ENCODE measurements at places on chromosomes 12 and 14.

- DNase-seq: no peak
These were observed 37.5 kb downstream of the TM7SF3 start for GRCh38 chr12:26976687-26977086.

DNA sequence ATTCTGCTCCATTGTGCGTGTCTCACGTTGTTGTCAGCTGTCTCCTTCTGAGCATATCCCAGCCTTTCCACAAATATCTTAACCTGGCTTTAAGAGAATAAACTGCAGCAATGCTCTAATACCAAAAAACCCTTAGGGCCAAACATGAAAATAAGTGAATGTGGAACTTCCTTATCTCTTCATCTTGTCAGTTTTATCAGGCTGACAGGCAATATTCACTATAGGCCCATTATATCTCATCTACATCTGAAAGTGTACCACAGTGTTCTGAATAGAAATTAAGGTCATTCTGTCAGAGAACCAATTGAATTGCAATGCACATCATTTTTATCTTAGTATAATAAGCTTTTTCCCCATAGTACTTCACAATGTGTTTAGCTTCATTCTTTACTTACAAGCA is 933.1 kb upstream of the FBXO33 start:
- DNase-seq: no peak

- no peak for DNase-seq
These were observed 42.3 kb downstream of the MAGOHB start for GRCh38 chr12:10571141-10571540.

DNA sequence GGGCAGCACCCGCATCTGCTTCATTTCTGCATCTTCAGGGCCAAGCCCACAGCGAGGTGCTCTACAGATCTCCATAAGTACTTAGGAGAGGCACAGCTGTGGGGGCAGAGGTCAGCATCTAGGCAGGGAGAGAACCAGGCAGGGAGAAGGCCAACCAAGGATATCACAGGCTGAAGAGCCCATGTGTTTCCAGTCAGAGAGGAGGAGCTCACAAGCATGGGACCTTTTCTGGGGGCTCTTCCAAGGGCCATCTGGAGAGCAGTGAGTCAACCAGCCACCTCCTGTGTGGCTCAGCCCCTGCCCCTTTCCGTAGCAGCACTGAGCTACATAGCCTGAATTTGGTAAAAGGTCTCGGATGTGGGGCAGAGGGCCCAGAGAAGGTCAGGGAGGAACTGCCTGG is 78.5 kb downstream of the ARL6IP4 start:
- DNase-seq: no peak

- DNase-seq: no peak
These were observed 426.2 kb downstream of the ZFP36L1 start for GRCh38 chr14:68366656-68367055.

GRCh38 chr12:4763549-4763948 is 43.3 kb downstream of the GALNT8 start:
- DNase-seq: no peak

GRCh38 chr12:52806821-52807543 is 6.9 kb downstream of the KRT4 start:
- DNase-seq: no peak

GRCh38 chr14:57287745-57288144 is 19.0 kb downstream of the AP5M1 start:
- no peak for DNase-seq

GRCh38 chr12:131098178-131098981 is 144.7 kb downstream of the ADGRD1 start:
- DNase-seq: no peak

GRCh38 chr14:50407111-50407812 is 10.6 kb upstream of the CDKL1 start:
- no peak for DNase-seq

- DNase-seq: no peak
These were observed 6.8 kb downstream of the DRAM1 start for GRCh38 chr12:101884174-101884573.

DNA sequence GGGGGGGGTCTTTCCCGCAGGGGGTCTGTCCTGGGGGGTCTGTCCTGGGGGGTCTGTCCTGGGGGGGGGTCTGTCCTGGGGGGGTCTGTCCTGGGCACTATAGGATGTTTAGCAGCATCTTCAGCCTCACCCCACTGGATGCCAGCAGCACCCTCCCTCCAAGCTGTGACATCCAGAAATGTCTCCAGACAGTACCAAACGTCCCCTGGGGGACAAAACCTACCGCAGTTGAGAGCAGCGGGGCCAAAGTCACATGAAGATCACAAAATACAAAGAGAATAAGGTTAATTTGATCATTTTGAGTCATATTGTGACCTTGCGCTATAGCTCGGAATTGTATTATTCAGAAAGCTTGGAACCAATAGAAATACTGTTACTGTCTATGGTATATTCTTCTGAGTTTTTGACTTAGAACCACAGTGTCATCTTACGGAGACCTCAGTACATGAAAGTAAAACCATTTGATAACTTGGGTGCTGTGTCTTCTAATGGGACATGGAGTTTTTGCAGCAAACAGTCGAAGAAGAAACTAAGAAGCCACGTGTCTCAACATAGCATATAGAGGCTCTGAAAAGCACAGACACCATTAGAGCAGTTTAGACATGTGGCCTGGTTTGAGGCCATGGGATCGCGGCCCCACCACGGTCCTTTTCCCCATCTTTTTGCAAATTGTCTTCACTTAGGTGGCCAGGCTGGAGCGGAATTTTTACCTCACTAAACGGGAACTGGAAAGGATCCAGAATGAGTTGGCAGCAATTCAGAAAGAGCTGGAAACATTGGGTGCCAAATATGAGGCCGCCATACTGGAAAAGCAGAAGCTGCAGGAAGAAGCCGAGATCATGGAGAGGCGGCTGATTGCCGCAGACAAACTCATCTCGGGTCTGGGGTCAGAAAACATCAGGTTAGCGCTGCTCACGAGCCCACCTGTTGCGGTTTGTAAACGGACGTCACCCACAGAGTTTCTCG is 59.9 kb downstream of the CCDC92 start:
- no peak for DNase-seq

DNA sequence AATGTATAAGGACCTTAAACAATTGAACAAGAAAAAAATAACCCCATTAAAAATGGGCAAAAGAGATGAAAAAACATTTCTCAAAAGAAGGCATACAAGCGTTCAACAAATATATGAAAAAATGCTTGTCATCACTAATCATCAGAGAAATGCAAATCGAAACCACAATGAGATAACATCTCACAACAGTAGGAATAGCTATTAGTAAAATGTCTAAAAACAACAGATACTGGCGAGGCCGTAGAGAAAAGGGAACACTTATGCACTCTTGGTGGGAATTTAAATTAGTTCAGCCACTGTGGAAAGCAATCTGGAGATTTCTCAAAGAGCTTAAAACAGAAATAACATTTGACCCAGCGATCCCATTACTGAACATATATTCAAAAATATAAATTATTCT is 769.8 kb upstream of the MGAT4C start:
- no peak for DNase-seq

DNA sequence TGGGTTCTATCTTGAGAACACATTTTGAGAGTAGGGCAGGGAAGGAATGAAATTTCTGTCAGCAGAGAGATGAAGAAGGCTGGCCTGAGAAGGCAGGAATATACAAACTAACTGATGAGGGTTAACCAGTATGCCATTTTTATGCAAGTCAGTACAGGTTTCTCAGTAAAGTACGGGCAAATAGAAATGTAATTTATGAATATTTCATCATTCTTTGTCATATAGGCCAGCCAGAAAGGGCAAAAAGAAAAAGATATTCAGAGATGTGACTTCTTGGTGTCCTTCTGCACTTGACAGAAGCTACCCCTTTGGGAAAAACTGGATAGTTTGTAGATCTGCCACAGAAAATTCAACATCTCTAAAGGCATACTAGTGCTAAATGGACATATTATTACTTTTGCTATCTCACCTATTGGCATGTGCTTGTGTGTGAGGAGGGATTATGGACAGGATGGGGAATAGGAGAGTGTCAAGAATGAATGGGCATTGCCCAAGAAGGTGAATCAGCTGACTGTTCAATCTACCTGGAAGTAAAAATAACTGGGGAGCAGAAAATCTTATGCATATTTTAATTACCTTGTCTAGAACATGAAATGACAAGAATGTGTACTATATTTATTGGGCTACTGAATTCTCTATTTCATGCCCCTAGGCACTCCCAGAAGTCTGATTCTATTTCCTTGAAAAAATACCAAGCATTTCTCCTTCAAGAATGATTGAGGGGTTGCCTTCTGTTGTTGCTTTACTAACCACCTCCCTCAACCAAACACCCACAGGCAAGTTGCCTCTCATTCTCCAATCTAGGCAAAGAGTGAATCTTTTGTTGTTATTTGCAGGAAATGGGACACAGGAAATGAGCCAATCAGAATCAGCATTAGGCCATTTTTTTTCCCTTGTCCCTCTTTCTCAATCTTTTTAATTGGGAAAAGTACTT is 175.1 kb upstream of the SLC38A2 start:
- no peak for DNase-seq

GRCh38 chr12:124747426-124748161 is 116.1 kb downstream of the SCARB1 start:
- DNase-seq: no peak

GRCh38 chr12:126157575-126157966 is 1092.3 kb downstream of the AACS start:
- no peak for DNase-seq

GRCh38 chr12:125683748-125684381 is 618.6 kb downstream of the AACS start:
- DNase-seq: no peak

DNA sequence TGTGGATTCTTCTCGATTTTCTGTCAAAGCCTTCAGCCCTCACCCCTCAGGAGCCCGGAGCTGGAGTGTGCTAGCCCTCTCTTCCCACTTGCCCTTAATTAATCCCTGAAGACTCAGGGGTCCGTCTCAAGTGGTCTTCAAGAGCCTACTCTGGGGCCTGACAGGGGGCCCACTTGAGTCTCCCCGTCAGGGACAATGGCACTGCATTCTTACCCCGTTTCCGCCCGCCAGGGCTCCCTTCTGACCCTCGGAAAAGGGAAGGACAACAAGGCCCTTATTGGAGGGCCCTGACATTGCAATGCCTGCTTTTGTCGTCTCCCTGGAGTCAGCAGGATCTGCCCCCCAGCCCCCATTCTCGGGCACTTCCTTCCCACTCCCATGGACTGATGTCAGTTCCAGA is 34.4 kb downstream of the TBX3 start:
- no peak for DNase-seq

DNA sequence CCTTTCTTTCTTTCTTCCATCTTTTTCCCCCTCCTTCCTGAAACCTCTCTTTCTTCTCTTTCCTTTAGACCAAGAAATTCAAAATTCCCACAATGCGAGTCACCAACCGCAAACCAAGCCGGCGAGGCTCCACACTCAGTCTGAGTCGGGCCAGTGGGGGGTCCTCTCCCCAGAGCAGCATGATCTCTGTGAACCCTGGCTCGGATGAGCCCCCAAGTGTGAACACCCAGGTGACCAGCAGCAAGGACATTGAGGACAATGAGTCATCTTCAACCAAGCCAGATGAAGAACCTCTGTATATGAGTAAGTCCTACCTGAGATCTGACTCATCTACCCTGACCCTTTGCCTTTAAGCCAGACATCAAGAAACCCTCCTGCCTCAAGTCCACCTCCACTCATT is 88.6 kb upstream of the TMEM233 start:
- DNase-seq: no peak

GRCh38 chr14:55297611-55298499 is 26.6 kb downstream of the FBXO34 start:
- DNase-seq: no peak

DNA sequence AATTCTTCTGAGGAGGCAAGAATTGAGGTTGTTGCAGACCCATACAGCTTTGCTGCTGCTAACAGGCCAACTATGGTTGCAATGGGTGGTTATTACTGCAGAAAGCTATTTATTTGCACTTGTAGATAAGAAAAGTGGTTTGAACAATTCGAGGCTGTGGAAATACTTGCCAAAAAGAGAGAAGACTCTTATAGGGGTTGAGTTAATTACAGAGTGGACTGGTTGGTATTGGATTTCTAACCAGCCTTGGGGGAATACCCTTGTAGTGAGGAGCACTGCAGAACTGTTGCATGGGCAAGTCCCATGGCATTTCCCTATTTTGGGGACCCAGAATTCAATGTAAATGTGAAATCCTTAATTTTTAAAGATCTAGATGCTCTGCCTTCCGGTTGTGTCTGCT is 120.5 kb downstream of the KCNMB4 start:
- no peak for DNase-seq

DNA sequence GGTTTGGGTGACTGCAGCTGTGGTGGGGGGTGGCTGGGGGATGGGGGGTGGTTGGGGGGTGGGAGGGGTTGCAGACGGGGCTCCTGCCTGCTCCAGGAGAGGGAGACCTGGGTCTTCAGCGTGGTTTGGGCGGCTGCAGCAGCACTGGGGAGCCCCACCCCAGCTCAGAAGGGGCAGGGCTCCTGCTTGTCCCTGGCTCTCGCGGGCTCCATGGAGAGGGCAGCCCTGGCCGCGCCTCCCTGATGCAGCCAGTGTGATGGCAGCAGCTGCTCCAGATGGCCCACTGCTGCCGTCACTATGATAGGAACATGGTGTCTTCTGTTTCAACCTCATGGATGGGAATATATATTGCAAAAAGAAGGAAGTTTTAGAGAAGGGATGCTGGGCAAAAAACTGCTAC is 22.9 kb downstream of the TRHDE start:
- DNase-seq: no peak

- no peak for DNase-seq
These were observed 23.0 kb downstream of the CCDC63 start for GRCh38 chr12:110869803-110870202.

- no peak for DNase-seq
These were observed 120.1 kb downstream of the BMP4 start for GRCh38 chr14:53836551-53836950.

- no peak for DNase-seq
These were observed 328.2 kb downstream of the ZFP36L1 start for GRCh38 chr14:68464711-68465110.

DNA sequence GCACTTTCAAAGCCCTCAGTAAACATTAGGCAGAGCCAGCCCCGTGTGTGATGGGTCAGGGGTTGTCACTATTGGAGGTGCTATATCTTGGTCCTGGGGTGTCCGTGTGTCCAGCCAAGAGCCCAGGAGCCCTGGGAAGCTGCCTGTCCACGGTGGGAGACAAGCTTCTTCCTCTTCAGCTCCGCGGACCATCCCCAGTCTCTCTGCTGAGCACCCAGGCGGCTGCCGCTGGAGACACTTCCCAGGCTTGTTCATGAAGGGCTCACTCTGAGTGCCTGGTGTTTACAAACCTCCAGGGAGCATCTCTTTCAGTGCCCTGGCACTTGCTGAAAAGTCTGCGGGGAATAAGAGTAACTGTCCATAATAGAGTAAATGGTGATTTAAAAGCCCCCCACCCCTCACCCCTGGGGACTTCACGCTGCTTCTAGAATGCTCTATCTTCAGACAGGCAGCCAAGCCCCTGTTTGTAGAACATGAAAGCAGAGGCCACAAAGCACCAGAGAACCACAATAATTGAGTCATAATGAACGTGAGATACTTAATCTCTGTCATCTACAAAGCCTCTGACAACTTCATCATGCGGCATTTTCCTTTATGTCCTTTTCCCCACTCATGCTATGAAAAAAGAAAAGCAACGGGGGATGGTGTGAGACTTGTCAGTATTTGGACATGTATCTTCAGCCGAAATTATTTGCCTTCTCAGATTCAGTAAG is 178.6 kb downstream of the TMEM132C start:
- no peak for DNase-seq
